ENCODE measurements at places on chromosomes 11 and 22.

GRCh38 chr11:17697175-17697949 is 22.0 kb upstream of the MYOD1 start:
- no peak for DNase-seq

GRCh38 chr11:47354913-47355282 is 2.4 kb upstream of the MYBPC3 start:
- DNase-seq: no peak

GRCh38 chr22:28607795-28608194 is 71.8 kb downstream of the TTC28 start:
- no peak for DNase-seq

DNA sequence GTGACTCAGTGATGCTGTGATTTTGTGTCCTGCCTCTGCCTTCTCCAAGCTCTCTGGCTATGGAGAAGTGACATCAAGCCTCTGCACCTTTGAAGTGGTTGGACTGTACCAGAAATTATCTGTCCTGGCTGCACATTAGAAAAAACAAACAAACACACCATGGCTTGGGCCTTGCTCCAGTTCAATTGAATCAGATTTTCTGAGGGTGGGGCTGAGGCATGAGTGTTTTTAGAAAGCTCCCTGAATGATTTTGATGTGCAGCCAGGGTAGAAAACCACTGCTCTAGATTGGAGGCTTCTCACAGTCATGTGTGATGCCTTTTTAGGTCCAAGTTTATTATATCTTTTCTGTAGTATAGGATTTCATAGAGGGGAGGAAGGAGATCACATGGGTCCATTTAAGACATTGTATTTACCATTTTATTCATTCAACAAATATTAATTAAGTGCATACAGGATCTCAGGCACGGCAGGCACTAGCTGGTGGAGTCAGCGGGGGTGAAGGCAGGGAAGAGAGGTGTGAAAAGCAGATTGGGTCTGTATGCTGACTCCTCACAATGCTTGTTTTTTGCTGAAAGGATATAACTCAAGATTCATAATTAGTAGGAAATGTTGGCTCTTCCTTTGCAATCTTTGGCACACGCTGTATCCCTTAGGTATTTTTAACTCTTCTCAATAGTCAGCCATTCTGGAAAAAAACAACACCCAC is 7.1 kb upstream of the VSTM5 start:
- no peak for DNase-seq
